Activated naive CD8-positive, alpha-beta T cell treated with anti-CD3 and anti-CD28 coated beads for 36 hours (primary cell): ENCODE measurements at places on chromosomes 16 and 17.
A peak's percentile ranks its signal among the peaks of the same experiment; 100 is the strongest.

- H3K4me1 ChIP-seq: peaks cover 6% of the 10 kb centered on the region
- DNase-seq: no peak
- H3K4me3 ChIP-seq: no peak overlapping the region
- no peak overlapping the region for H3K27ac ChIP-seq
- no peaks in the 10 kb centered on the region for H3K27me3 ChIP-seq
- H3K36me3 ChIP-seq: peaks cover 3% of the 10 kb centered on the region
These were observed 5.6 kb downstream of the DUS1L start for GRCh38 chr17:82060001-82060380.

GRCh38 chr17:45666046-45666600, 118.0 kb upstream of the CRHR1 start:
- no peak overlapping the region for H3K4me3 ChIP-seq
- H3K36me3 ChIP-seq: no peaks in the 10 kb centered on the region
- H3K4me1 ChIP-seq: no peaks in the 10 kb centered on the region
- no peak for DNase-seq

DNA sequence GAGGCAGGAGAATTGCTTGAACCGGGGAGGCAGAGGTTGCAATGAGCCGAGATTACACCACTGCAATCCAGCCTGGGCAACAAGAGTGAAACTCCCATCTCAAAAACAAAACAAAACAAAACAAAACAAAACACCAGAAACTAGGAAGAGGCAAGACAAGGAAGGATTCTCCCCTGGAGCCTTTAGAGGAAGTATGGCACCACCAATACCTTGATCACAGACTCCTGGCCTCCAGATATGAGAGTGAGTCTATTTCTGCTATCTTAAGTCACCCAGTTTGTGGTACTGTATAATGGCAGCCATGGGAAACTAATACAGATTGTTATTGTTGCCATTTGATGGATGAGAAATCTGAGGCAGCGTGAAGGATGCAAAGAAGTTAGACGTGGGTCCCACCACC, 14.6 kb upstream of the CPPED1 start:
- no peaks in the 10 kb centered on the region for H3K36me3 ChIP-seq
- H3K27me3 ChIP-seq: no peaks in the 10 kb centered on the region
- no peak overlapping the region for H3K27ac ChIP-seq
- no peak overlapping the region for H3K4me3 ChIP-seq

- H3K4me1 ChIP-seq: no peaks in the 10 kb centered on the region
- H3K27ac ChIP-seq: no peak overlapping the region
- DNase-seq: no peak
- H3K36me3 ChIP-seq: peaks cover 4% of the 10 kb centered on the region
- no peak overlapping the region for H3K4me3 ChIP-seq
These were observed 9.3 kb downstream of the ANKS3 start for GRCh38 chr16:4724661-4725270.

- H3K27ac ChIP-seq: no peak overlapping the region
- H3K27me3 ChIP-seq: peaks cover 30% of the 10 kb centered on the region
- H3K36me3 ChIP-seq: no peaks in the 10 kb centered on the region
- H3K4me1 ChIP-seq: no peaks in the 10 kb centered on the region
These were observed 26.4 kb upstream of the RPL38 start for GRCh38 chr17:74177018-74177450.

- peaks cover 3% of the 10 kb centered on the region for H3K27me3 ChIP-seq
- no peaks in the 10 kb centered on the region for H3K4me1 ChIP-seq
- DNase-seq: no peak
- no peaks in the 10 kb centered on the region for H3K36me3 ChIP-seq
These were observed 111.0 kb downstream of the IRX5 start for GRCh38 chr16:55041540-55042234.

GRCh38 chr17:8951206-8951605, 14.3 kb downstream of the PIK3R5 start:
- peaks cover 90% of the 10 kb centered on the region for H3K4me1 ChIP-seq
- no peak for DNase-seq
- H3K27ac ChIP-seq: peak overlapping the region; percentile 22
- H3K36me3 ChIP-seq: peaks cover 68% of the 10 kb centered on the region
- H3K4me3 ChIP-seq: no peak overlapping the region

GRCh38 chr16:69787883-69788282, 25.8 kb downstream of the WWP2 start:
- H3K4me3 ChIP-seq: no peak overlapping the region
- peaks cover 13% of the 10 kb centered on the region for H3K36me3 ChIP-seq
- no peaks in the 10 kb centered on the region for H3K27me3 ChIP-seq

DNA sequence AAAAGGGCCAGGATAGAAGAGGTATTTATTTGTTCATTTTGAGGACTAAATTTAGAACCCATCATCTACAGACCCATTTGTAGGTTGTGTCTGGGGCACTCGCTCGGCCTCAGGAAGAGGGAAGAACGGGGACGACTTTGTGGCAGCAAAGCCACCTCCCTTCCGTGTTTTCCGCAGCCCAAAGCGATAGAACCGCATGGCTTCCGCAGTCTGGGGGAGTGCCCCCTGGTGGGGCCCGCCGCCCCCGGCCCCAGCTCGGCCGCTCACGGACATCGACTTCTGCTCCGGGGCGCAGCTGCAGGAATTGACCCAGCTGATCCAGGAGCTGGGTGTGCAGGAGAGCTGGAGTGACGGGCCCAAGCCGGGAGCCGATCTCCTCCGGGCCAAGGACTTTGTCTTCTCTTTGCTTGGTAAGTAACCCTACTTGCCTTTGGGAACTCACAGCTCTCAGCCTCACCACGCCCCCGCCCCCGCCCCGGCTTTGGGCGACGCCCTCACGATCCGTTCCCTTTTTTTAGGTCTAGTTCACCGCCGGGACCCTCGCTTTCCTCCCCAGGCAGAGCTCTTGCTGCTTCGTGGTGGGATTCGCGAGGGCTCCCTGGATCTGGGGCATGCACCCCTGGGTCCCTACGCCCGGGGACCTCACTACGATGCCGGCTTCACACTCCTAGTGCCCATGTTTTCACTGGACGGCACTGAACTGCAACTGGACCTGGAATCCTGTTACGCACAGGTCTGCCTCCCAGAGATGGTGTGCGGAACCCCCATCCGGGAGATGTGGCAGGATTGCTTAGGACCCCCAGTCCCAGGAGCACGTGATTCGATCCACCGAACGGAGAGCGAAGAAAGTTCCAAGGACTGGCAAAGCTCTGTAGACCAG, 681 bp downstream of the TMEM102 start:
- peaks cover 39% of the 10 kb centered on the region for H3K4me1 ChIP-seq
- peak overlapping the region; percentile 94 for H3K4me3 ChIP-seq
- peaks cover 22% of the 10 kb centered on the region for H3K27me3 ChIP-seq
- DNase-seq: peak; percentile 74
- peak overlapping the region; percentile 92 for H3K27ac ChIP-seq

DNA sequence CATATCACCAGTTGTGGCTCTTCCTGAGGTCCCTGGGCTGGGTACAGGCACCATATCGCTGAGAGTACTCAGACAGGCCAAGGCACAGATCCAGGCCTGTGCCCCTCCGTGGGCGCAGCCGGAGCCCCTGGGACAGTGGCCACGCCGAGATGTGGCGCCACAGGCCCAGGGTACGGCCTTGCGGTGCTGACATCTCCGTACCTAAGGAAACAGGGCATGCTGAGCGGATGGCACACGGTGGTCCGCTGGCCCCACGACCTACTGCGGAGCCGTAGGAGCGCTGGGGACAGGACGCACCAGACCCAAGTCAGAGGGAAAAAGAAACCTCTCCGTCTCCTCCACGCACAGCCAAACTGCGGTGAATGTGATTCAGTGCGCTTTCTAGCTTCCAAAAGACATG, 26.5 kb downstream of the NDUFAF8 start:
- H3K4me1 ChIP-seq: peaks cover 4% of the 10 kb centered on the region
- H3K27ac ChIP-seq: no peak overlapping the region
- H3K4me3 ChIP-seq: no peak overlapping the region
- H3K36me3 ChIP-seq: peaks cover 12% of the 10 kb centered on the region
- no peak for DNase-seq

GRCh38 chr17:69269131-69269998, 40.7 kb upstream of the ABCA10 start:
- no peak overlapping the region for H3K4me3 ChIP-seq
- H3K27ac ChIP-seq: no peak overlapping the region
- peaks cover 4% of the 10 kb centered on the region for H3K36me3 ChIP-seq
- no peak for DNase-seq
- peaks cover 7% of the 10 kb centered on the region for H3K4me1 ChIP-seq

GRCh38 chr16:31474173-31474714, 2.3 kb downstream of the TGFB1I1 start:
- H3K27ac ChIP-seq: no peak overlapping the region
- H3K36me3 ChIP-seq: no peaks in the 10 kb centered on the region
- no peak for DNase-seq
- peaks cover 18% of the 10 kb centered on the region for H3K4me1 ChIP-seq
- H3K4me3 ChIP-seq: no peak overlapping the region
- peaks cover 28% of the 10 kb centered on the region for H3K27me3 ChIP-seq

GRCh38 chr17:78111016-78111726, 17.4 kb downstream of the TMC6 start:
- peak overlapping the region; percentile 43 for H3K27ac ChIP-seq
- no peaks in the 10 kb centered on the region for H3K27me3 ChIP-seq
- H3K36me3 ChIP-seq: peaks cover 21% of the 10 kb centered on the region
- DNase-seq: no peak
- peaks cover 41% of the 10 kb centered on the region for H3K4me1 ChIP-seq
- no peak overlapping the region for H3K4me3 ChIP-seq

- H3K36me3 ChIP-seq: no peaks in the 10 kb centered on the region
- no peak overlapping the region for H3K4me3 ChIP-seq
- H3K27ac ChIP-seq: no peak overlapping the region
- DNase-seq: no peak
- peaks cover 44% of the 10 kb centered on the region for H3K27me3 ChIP-seq
These were observed 11.6 kb upstream of the MPHOSPH6 start for GRCh38 chr16:82181461-82182185.

GRCh38 chr16:7422036-7422888, 89.6 kb downstream of the RBFOX1 start:
- no peak overlapping the region for H3K4me3 ChIP-seq
- no peak for DNase-seq
- H3K27ac ChIP-seq: no peak overlapping the region
- no peaks in the 10 kb centered on the region for H3K4me1 ChIP-seq
- H3K36me3 ChIP-seq: no peaks in the 10 kb centered on the region

DNA sequence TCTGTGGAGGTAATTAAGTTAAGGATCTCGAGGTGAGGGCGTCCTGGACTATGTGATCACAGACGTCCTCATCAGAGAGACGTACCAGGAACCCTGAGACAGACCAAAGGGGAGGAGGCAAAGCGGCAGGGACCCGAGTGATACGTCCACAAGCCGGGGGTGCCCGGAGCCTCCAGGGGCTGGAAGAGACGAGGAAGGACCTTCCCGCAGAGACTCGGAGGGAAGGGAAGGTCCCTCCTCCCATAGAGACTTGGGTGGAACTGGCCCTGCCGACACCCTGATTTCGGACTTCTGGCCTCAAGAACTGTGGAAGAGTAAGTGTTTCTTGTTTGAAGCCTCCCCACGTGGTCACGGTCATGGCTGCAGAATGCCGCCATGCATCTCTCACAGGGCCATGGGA, 30.8 kb downstream of the LMF1 start:
- H3K36me3 ChIP-seq: peaks cover 47% of the 10 kb centered on the region
- DNase-seq: no peak
- H3K4me1 ChIP-seq: peaks cover 7% of the 10 kb centered on the region
- H3K27me3 ChIP-seq: no peaks in the 10 kb centered on the region
- H3K27ac ChIP-seq: no peak overlapping the region

- no peaks in the 10 kb centered on the region for H3K36me3 ChIP-seq
- H3K4me3 ChIP-seq: no peak overlapping the region
- H3K27ac ChIP-seq: no peak overlapping the region
- H3K4me1 ChIP-seq: no peaks in the 10 kb centered on the region
- H3K27me3 ChIP-seq: peaks cover 7% of the 10 kb centered on the region
These were observed 356.3 kb upstream of the C16orf82 start for GRCh38 chr16:26710450-26710849.

GRCh38 chr16:70163596-70163995, 10.0 kb upstream of the CLEC18C start:
- peaks cover 4% of the 10 kb centered on the region for H3K4me1 ChIP-seq
- peaks cover 3% of the 10 kb centered on the region for H3K36me3 ChIP-seq
- DNase-seq: no peak
- H3K27ac ChIP-seq: no peak overlapping the region

DNA sequence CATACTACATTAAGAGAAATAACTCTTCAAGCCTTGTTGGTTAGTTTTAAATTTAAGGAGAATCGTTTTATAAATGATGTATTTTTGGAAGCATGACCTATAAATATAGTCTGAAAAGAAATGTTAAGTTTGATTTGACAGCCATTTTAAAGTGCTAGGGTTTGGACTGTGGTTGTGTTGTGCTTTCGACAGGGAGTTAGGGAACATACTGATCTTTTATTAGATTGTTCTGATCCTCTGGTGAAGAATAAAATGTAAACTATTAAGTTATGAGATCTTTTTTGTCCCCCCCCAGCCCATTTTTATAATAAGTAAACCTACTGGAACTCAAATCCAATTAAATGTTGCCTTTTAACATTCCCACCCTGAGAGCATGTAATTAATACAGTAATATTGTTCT, 12.0 kb downstream of the TAF15 start:
- H3K27ac ChIP-seq: no peak overlapping the region
- H3K36me3 ChIP-seq: peaks cover 33% of the 10 kb centered on the region
- H3K4me1 ChIP-seq: peaks cover 15% of the 10 kb centered on the region
- no peak for DNase-seq

DNA sequence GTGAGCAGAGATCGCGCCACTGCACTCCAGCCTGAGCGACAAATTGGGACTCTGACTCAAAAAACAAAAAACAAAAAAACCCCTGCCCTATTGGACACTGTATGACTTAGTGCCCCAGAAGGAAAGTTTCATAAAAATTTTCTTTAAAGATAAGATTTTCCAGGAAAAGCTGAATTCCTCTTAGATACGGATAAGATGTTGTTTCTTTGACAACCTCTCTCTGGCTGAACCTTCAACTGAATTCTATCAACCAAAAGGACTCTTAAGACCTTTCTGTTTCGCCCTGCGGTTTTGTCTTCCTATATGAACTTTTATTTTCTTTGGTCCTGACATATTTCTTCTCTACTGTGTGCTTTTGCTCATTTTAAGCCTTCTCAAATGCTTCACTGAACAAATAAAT, 35.8 kb downstream of the CPPED1 start:
- peaks cover 16% of the 10 kb centered on the region for H3K4me1 ChIP-seq
- peak overlapping the region; percentile 45 for H3K4me3 ChIP-seq
- no peak for DNase-seq
- peak overlapping the region; percentile 65 for H3K27ac ChIP-seq
- H3K27me3 ChIP-seq: no peaks in the 10 kb centered on the region
- no peaks in the 10 kb centered on the region for H3K36me3 ChIP-seq

- H3K4me1 ChIP-seq: no peaks in the 10 kb centered on the region
- H3K4me3 ChIP-seq: no peak overlapping the region
- no peak for DNase-seq
- peaks cover 19% of the 10 kb centered on the region for H3K27me3 ChIP-seq
- H3K27ac ChIP-seq: no peak overlapping the region
These were observed 82.9 kb upstream of the GPRC5B start for GRCh38 chr16:19967561-19967960.

DNA sequence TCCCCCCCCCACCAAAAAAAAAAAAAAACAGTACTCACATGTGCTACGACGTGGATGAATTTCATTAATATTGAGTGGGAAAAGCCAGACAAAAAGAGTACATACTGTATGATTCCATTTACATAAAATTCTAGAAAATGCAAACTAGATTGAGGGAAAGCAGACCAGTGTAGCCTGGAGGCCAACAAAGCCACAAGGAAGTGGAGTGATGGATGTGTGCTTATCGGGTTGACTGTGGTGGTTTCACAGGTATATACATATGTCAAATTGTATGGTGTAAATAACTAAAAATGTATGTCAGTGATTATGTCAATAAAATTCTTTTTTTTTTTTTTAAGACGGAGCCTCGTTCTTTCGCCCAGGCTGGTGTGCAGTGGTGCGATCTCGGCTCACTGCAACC, 1.9 kb upstream of the PLD6 start:
- peaks cover 19% of the 10 kb centered on the region for H3K36me3 ChIP-seq
- H3K4me3 ChIP-seq: no peak overlapping the region
